ENCODE measurements at places on chromosomes 6 and 20.
A peak's percentile ranks its signal among the peaks of the same experiment; 100 is the strongest.

DNA sequence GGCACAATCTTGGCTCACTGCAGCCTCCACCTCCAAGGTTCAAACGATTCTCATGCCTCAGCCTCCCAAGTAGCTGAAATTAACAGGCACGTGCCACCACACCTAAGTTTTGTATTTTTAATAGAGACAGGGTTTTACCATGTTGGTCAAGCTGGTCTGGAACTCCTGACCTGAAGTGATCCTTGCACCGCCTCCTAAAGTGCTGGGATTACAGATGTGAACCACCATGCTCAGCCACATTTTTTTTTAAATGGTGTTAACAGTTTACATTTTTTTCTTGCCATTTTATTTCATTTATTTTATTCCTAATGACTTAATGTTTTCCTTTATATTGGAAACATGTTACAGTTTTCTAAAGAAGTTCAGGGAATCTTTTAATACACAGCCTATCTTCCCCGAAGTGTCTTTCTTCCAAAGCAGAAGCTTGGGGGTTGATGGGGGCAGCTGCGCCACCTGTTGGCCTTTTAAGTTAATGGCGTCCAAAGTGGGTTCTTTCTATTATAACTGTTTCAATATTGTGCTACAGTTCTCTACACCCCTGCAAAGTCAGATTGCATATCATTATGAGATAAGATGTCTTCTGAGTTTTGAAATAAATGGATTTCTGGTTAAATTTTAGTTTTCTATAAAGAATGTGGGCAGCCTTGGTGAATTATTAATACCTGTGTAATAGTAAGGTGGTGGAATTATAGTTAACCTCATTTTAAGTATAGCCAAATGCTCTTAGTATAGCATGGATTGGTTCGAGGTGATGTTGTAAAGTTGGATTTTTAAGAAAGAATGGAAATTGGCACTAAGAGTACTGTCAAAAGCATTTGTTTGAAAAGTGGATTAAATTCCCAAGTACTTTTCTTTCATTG is 42.0 kb upstream of the PLCG1 start:
- peak; percentile 66 for DNase-seq

DNA sequence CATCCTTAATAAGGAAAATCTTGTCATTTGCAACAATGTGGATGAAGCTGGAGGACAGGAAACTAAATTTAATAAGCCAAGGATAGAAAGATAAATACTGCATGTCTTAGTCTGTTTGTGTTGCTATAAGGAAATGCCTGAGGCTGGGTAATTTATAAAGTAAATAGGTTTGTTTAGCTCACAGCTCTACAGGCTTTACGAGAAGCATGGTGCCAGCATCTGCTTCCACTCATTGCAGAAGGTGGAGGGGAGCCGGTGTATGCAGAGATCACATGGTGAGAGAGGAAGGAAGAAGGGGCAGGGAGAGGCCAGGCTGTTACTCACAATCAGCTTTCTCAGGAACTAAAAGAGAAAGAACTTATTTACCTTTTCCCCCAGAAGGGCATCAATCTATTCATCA is 118.9 kb upstream of the SMLR1 start:
- no peak for DNase-seq

DNA sequence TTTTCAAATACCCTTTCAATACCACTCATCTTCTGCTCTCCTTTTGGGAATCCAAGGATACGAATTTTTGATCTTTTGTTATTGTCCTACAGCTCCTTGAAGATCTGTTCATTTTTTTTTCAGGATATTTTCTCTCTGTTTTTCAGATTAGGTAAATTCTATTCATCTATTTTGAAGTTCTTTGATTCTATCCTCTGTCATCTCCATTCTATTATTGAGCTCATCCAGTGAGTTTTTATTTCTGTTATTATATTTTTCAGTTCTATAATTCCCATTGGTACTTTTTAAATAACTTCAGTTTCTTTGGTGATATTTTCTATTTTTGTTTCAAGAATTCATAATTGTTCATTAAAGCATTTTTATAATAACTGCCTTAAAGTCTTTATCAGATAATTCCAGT is 14.7 kb upstream of the ADTRP start:
- DNase-seq: no peak

DNA sequence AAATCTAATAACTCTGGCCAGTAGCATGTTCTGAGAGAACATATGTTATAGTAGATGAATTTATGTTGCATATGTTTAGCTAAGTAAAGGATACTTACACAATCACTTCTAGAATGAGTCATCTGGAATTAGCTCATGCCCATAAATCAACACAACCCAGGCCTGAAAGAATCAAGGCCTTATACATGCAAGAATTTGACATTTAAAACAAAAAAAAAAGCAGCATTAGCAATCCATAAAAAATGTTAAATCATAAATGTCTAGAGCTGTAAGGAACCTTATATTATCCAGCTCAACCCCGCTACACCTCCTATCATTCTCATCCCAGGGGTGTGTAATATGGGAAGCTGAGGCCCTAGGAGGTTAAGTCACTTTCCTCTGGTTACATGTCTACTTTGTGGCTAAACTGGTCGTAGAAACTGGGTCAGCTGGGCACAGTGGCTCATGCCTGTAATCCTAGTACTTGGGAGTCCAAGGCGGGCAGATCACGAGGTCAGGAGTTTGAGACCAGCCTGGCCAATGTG is 105.2 kb upstream of the CARMIL1 start:
- DNase-seq: no peak

DNA sequence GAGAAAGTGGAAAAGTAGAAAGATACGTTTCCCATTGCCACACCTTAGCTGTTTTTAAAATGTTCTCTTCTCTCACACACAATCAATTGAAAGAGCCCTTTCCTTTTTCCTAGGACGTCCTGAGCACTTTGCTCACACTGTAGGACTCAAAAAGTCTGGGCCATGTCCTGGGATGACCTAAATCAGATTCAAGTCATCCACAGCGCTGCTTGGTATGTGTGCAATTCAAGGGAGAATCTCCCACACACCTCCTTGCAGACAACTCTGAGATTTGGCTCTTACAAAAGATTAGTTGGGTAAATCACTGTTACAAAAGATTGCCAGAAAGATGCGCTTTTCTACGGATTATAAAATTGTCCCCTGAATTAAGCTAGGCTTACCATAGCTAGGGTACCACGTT is 130.1 kb downstream of the RNASET2 start:
- no peak for DNase-seq

DNA sequence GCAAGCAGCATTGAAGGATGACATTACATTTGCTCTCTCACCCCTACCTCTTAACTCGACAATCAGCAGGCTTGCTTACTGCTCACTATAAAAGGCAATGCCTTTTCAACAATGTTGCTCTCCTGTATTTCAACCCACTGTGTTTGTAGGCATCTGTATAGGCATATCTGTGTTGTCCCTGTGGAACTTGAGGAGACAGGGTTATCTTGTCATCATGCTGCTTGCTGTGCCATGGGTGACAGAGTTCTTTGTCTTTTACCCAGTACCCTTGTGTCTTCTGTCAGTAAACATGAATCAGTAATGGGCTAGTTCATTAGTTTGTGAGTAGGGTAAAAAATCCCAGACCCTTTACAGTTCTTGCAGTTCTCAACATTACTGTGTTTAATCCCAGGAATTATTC is 25.2 kb downstream of the PHF3 start:
- DNase-seq: no peak

- no peak for DNase-seq
These were observed 23.0 kb downstream of the SLC23A2 start for GRCh38 chr20:4978050-4978918.

GRCh38 chr6:35294308-35294945 is 3.2 kb upstream of the DEF6 start:
- peak; percentile 56 for DNase-seq

- DNase-seq: no peak
These were observed 174.0 kb upstream of the FBXL4 start for GRCh38 chr6:99121748-99122147.

- DNase-seq: peak; percentile 51
These were observed at the start of gene SLC23A2 for GRCh38 chr20:5001174-5002076. SLC23A2 (minus strand) TSS chr20:5001510; CDS start chr20:4932562, 68,948 bp downstream.

- no peak for DNase-seq
These were observed 41.8 kb upstream of the BMP6 start for GRCh38 chr6:7684076-7684475.

DNA sequence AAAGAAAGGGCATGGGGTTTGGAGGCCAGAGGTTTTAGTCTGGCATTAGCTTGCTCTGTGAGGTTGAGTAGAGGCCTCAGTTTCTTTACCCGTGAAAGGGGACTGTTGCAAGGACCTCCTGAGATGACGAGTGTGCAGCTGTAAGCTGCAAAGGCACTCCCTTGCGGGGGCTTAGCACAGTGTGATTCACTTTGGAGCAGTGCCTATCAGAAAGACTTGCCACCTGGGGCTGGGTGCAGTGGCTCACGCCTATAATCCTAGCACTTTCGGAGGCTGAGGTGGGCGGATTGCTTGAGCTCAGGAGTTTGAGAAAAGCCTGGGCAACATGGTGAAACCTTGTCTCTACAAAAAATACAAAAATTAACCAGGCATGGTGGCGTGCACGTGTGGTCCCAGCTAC is 7.5 kb upstream of the BAK1 start:
- no peak for DNase-seq

GRCh38 chr20:951384-952169 is 35.4 kb upstream of the ANGPT4 start:
- no peak for DNase-seq

DNA sequence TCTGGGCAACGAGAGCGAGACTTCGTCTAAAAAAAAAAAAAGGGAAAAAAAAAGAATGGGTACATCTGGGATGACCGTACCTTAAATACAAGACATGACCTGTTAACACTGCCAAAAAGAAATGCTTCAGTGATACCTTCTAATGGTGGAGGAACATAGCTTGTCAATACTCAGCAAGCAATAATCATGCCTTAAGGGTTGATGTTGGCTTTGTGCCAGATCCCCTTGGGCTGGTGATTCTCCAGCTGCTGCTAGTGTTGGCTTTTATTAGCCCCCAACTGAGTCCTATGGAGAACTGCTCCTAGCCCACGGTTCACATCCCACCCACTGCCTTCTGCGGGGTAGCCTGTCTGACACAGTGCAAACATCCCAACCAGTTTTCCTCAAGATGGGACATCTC is 134.9 kb downstream of the PLCB1 start:
- DNase-seq: no peak

DNA sequence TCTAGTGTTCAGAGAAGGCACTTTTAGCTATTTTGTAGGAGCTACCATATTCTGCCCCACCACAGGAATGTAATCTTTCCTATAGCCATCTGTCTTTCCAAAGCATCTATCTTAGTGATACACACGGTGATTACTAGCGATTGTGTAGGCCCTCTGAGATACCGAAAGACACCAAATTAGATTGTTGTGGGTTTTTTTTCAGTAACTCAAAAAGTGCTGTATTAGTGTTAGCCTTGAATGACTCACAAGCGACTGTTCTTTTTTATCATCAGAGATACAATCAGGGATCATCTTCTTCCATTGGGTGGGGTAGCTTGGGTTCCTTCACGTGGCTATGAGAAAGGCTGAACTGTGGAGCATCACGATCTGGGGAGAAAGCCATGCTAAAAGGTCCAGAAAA is 160.2 kb downstream of the MTFR2 start:
- DNase-seq: no peak

DNA sequence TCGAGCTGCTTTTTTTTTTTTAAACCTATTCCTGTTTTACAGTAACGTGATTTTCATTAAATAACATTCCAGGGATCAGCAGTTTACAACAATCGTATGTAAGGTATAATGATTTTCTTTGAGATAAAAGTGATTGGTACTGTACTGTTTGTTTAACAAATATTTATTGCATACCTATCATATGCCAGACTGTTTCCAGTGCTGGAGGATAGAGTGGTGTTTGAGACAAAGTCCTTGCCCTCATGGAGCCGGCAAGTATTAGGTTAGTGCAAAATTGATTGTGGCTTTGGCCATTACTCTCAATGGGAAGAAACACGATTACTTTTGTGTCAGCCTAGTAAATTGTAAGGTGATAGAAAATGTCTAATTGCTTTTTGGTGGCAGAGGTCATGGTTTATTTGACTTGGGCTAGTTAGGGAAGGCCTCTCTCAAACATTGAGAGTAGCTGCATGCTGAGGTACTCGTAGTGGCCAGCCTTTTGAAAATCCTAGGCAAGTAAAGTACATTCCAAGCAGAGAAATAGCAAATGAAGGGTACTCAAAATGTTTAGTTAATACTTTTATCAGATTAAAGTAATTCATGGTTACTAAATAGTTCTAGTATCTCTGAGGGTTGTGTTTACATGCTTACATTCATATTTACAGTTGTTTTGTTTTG is 35.6 kb downstream of the PHF3 start:
- no peak for DNase-seq

DNA sequence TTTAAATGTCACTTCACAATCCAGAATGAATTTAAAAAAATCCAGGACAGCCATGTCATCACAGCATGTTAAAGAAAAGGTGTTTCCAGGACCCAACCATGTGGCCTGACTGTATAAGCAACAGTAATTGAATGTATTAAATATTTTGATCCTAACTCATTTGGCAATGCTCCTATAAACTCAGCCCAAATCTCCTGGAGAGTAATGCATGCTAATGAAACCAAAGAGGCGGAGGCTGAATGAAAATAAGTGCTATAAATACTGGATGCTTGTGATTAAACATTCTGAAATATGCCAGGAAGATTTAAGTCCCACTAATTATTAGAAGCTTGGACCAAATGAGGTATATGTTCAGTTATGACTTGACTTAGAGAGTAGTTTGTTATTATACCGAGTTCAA is 486.8 kb downstream of the FRK start:
- no peak for DNase-seq

DNA sequence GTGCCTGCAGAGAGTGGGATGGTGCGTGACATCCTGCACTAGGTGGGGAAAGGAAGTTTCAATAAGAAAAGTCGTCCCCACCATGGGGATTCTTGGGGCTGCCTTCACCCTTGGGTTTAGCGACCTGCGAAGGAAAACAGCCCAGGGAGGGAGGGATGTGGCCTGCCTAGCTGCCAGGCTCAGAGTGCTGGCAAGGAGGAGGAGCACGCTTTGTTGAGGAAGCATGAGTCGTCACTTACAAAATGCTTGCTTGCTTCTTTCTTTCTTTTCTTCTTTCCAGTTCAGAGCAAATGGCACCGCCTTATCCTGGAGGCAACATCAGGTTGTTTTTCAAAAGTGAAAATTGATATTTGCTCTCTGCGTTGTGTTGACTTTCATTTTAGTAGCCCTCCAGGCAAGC is 123.2 kb downstream of the TFAP2C start:
- no peak for DNase-seq

GRCh38 chr6:44462797-44463727 is 75.6 kb downstream of the CDC5L start:
- no peak for DNase-seq

DNA sequence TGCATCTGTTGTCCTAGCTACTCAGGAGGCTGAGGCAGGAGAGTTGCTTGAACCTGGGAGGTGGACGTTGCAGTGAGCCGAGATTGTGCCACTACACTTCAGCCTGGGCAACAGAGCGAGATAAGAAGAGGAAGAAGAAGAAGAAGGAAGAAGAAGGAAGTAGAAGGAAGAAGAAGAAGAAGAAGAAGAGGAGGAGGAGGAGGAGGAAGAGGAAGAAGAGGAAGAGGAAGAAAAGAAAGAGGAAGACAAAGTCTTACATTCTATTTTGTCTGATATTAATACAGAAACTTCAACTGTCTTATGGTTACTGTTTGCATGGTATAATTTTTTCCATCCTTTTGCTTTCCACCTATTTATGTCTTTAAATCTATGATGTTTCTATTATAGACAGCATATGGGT is 7.2 kb upstream of the NELFCD start:
- no peak for DNase-seq

GRCh38 chr6:9830808-9831207 is 584.1 kb downstream of the TFAP2A start:
- DNase-seq: no peak

All from Caco-2 (cell line).